ENCODE measurements at places on chromosomes 6 and 20.

GRCh38 chr20:63454731-63455567 lies 17.5 kb downstream of the KCNQ2 start:
- DNase-seq, result no peak

GRCh38 chr6:127515234-127515793 lies 3.8 kb downstream of the MTCL3 start:
- DNase-seq, result no peak

- DNase-seq, result no peak
These were observed 160.2 kb downstream of the QRSL1 start for GRCh38 chr6:106789428-106790148.

DNA sequence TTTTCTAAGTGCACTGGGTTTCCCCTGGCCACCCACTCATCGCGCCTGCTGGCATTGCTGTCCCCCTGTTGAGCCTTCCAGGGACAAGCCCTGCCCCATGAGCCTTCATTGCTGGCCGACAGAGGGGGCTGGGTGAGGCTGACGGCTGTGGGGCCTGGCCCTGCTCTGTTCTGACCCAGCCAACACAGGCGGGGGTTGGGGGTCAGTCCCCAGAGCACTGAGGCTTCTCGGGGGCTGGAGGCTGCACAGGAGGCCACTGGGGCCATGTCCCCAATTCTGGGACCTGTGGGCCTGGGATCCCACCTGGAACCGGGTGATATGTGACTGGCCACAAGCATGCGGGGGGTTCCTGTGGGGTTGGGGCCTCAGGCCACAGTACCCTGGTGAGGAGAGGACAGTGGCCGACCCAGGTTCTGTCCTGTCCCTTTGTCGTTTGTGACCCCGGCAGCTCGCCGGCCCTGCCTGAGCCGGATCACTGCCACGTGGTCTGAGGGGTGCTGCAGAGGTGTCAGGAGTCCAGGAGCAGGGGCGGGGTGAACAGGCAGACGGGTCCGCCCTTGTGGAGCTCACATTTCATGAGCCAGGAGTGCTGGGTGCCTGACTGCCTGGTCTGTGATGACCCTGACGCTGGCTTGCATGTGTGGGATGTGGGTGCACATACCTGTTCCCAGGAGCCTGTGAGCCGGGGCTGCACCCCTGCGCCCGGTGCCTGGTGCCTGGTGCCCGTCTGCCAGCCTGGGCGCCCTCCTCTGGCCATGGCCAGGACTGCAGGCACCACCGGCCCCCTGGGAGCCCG lies 2.1 kb upstream of the COL20A1 start:
- DNase-seq, result no peak

- no peak for DNase-seq
These were observed 45.6 kb upstream of the FOXA2 start for GRCh38 chr20:22629927-22630326.

DNA sequence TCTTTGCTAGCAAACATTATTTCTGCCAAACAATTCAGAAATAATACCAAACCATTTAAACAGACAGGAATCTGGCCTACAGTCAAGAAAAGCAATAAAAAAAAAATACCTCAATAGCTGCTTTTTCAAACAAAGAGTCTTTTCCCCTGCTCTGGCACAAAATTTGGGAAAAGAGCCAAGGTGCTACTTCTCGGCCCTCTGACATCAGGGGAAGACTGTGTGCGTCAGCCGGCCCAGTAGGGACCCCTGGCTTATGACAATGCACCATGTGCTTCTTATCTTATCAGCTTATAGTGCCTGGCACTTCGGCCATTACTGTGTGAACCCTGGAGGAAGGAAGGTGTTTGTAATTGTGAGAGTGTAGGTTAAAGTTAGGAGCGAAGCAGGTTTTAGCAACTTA lies 89.4 kb downstream of the PDE10A start:
- no peak for DNase-seq

DNA sequence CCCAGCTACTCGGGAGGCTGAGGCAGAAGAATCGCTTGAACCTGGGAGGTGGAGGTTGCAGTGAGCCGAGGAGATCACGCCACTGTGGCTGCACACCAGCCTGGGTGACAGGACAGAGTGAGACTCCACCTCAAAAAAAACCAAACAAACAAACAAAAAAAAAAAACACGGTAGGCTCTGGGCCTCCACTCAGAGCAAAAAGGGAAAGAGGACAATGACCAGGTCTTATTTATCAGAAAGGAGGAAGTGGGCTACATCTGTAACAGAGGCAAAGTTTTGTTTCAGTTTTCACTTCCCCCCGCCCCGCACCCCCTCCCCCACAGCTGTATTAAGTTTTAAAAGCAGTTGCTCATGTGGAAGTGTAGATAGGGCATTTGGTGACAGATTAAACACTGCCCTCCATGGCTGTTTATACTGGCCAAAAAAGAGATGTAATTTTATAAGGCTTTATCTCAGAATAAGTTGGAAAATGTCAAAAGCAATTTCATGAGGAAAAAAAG lies 114.6 kb downstream of the RCAN2 start:
- no peak for DNase-seq

- no peak for DNase-seq
These were observed 23.8 kb upstream of the FAM217A start for GRCh38 chr6:4102687-4103244.

GRCh38 chr6:109672175-109672574 lies 18.8 kb downstream of the AK9 start:
- DNase-seq, result no peak

DNA sequence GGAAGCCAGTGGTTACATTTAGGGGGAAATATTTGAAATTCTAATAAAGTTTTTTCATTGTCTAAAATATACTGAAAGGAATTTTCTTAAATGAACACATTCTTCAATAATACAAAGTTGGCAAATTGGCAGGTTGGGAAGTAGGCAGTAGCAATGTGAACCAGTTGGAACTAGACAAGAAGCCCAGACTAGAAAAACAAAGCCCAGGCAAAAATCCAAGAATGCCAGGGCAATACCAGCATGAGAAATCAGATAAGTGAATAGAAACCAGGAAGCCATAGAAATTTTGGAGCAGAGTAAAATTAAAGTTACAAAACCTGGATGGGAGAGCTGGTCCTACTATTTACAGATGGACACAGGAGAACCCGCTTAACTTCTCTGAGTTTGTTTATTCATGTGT lies 52.2 kb downstream of the TPBG start:
- no peak for DNase-seq

DNA sequence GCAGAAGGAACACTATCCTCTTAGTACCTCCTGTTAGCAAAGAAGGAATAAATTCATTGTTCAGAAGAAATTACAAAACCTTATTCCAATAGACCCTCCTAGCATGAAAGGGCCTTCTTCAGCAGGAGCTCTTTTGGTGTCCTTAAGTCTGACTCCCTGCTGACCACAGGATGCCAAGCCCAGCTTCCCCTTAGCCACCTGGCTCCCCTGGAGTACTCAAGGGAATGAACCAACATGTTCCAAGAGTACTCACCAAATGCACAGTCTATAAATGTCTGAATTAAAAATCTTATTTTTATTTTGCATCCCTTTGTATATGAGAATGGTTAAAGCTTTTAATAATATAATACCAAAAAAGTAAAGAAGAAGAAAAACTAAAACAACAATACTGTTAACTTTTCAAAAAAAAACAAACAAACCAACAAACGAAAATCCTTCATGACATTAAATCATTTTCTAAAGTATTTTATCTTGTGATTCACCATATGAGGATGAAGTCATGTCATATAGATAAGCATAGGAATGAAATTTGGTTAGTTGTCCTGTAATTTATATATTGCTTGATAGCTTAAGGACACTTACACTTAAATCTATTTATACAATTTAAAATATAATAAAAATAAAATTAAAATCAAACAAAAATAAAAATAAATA lies 1355.1 kb downstream of the HACE1 start:
- DNase-seq, result no peak

DNA sequence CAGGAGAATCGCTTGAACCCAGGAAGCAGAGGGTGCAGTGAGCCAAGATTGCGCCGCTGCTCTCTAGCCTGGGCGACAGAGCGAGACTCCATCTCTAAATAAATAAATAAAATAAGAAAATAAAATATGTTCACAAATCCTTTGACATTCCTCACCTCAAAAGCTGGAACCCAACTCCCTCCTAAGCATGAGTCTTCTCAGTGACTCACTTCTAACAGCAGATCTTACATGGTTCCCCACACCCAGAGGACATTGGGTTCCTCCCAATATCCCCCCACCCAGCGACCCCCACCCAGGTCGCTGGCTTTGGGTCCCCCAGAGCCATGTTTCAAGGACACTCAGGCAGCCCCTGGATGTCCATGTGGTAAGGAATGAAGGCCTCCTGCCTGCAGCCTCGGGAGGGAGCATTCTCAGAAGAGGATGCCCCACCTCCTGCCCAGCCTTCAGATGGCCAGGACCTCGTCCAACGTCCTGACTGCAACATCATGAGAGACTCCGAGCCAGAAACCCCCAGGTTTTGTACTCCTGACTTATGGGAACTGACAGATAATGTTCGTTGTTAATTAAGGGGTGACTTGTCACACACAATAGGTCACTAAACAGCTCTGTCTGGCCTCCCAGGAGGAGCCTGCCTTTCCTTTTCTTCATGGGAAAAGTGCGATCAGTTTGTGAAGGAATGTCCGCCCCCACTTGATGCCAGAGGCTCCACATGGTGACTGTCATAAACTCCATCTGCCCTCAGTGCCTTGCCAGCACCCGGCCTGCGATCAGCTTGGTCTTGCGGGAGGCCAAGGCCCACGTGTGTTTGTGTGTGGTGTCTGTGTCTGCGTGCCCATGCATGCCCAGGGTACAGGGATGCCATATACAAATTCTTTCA lies 10.1 kb upstream of the GMEB2 start:
- DNase-seq, result no peak

DNA sequence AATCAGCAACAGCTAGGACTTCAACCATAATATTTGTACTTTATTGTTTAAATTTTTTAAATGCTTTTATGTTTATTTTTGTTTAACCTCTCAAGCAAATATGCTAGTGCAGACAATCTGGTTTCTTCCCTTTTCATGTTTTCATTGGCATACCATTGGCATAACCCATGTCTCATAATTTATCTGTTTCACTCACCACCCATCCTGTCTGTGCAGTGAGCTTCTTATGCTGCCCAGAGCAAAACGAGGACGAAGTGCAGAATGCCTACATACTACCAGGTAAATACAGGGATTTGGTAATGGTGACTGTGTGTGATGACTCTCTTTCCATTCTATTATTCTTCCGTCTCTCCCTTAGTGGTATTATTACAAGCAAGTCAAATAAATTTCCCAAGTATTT lies 361.4 kb upstream of the KCNQ5 start:
- DNase-seq, result no peak
